Activated CD8-positive, alpha-beta memory T cell treated with anti-CD3 and anti-CD28 coated beads for 1 hour (primary cell): ENCODE measurements at places on chromosomes 2 and 18.

- no peak for DNase-seq
Measured at GRCh38 chr18:36392164-36392978, 94.9 kb downstream of the FHOD3 start.

GRCh38 chr2:134567666-134568065 is 151.1 kb downstream of the TMEM163 start:
- DNase-seq = no peak

GRCh38 chr18:7071600-7071999 is 46.0 kb downstream of the LAMA1 start:
- no peak for DNase-seq

- DNase-seq = no peak
Measured at GRCh38 chr18:1526991-1527390, 622.3 kb downstream of the ADCYAP1 start.

DNA sequence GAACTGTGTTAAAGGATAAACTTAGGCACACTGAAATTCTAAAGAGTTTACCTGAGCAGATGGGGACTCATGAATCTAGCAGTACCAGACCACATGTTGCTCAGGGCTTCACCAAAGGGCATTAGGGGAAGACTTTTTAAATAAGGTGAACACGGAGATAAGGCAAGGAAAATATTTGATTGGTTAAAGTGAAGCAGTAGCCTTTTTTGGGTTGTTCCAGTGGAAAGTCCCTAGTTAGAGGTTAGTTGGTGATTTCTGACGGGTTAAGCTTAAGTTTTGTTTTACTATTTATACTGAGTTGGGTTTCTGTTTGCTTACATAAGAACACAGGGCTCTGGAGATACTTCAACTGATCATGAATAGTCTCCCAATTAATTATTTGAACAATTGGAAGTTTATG is 722.5 kb downstream of the SOCS6 start:
- no peak for DNase-seq

DNA sequence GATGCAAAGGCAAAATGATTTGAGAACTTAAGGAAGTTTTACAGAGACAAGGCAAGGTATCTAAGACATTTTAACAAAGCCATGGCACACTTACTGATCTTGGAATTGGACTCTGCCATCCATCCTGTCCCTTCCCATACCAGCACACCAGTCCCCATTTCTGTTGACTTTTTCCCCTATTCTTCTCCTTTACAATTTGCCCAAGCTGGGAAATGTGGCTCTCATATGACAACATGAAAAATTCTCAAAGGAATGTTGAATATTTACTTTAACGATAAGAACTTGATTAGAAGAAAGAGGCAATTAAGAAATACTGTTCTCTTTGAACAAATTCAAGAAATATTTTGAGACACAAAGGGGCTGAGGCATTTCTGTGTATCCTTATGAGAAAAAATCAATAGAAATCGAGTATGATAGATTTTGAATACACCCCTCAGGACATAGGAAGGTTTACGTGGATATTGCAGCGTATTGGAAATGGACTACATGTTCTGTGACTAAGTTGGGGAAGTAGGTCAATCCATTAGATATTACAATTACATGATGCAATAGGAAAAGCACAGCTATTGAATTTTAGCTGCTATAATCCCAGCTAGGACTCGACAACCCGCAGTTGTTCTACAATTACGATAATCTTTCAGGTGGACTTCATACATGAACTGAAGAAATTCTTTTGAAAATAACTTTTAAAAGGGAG is 201.6 kb downstream of the TRIB2 start:
- DNase-seq = no peak

DNA sequence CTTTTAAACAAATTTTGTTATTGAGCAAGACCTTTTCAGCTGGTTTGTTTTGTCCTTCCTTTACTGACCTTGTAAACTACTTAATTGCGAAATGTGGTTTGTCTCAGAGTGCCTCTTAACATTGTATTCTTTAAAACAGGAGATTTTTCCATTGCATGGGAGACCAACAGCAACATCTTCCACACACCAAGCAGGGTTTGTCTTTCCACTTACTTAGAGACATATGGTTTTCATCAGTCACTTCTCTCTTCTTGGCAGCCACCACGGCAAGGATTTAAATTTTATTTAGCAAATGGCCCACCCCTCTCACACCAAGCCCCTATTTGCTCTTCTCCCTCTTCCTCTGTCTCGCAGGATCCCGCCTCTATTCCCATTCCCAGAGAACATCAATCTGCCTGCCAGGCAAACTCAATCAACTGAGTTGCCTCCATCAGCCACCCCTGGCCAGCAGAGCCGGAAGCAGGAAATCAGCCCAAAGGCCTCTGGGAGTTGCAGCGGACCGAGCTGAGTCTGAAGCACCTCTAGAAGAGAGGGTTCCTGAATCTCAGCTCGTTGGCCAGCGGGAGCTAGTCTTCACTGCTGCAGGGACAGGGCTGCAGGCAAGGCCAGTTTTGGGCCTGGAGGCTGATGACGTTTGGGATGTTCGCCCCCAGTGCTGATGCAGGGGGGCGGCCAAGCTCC is 11.3 kb upstream of the CIB4 start:
- no peak for DNase-seq

GRCh38 chr2:28906376-28906775 is 11.9 kb downstream of the WDR43 start:
- no peak for DNase-seq

- no peak for DNase-seq
Measured at GRCh38 chr2:33115196-33115595, 168.4 kb downstream of the LTBP1 start.

DNA sequence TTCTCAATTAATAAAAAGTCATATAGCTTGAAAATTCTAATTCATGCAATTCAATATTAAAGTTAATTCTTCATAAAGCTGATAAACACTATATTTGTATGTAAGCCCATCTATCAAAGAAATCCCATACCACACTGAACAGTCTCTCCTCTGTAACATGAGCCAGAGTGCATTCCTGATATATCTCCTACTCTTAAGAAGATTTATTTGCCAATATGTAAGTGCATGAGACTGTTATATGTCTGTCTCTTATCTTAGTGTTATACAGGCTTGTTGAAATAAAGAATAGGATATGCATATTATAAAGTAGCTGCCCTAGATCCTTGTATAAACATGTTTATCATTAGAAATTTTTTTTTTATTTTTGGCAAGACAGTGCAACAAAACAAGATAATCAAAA is 40.4 kb upstream of the TTC32 start:
- no peak for DNase-seq

- no peak for DNase-seq
Measured at GRCh38 chr2:235382179-235382578, 111.7 kb upstream of the AGAP1 start.

DNA sequence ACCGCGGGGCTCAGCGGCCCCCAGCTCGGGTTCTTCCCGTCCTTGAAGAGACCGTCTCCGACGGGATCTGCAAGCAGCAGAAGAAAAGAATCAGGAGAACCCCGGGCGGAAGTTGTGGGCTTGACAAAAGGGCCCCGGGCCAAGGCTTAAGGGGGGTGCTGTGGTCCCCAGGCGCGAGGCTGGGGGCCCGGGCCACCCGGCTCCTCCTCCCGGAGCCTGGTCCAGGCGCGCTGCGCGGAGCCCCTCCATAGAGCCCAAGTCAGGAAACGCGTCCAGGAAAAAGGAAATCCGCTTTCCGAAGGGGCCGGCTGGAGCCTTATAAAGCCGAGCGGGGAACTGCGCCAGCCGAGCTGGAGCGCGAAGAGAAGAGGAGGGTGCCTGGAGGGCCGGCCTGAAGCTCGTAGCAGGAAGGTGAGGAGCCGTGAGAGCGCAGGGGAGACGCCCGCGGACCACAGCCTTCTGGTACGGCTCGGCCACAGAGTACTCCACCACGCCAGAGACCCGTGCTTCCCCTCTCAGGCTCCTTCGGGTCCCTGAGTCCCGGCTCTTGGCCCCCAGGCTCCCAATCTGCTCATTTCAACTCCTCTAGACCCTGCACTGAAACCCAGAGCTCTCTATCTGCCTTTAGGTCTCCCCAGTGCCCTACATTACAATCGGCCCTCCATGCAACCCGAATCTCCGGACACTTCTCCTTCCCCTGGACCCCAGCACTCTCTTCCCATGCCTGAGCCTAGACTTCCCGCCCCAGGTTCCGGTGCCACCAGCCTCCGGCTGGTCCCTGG is 554 bp downstream of the FEV start:
- no peak for DNase-seq

DNA sequence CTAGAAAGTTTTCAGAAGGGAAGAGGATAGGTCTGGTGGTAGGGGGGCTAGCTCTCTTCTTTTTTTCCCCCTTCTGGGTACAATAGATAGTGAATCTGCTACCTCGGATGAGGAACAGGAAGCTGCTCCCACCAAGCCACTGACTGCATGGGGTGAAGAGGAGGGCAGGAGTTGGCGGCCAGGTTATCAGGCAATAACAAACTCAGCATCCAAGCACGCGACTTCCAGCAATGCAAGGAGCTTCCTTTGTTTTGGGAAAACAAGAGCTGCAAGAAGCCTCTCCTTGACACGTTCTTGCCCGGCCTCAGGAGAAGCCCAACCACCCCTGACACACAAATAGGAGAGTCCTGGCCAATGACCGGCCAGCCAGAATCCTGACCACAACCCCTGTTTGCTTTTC is 32.2 kb downstream of the NHEJ1 start:
- no peak for DNase-seq

DNA sequence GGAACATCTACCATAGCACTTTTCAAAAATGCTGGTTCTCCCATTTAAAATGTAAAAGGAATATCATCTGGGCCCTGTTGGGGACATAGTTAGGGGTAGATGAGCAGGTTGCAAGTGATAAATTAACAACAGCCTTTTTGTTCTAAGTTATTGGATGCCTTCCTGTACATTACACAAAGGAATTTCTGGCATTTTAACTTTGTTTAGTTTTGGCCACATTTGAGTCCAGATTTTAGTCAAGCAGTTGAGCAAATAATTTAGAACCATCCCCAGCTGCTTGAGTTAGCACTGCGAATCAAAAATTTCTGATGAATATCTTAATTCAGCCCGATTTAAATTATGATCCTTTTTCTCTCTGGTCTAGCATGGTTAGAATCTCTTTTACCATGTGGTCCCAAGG is 124.4 kb downstream of the TTC27 start:
- no peak for DNase-seq

DNA sequence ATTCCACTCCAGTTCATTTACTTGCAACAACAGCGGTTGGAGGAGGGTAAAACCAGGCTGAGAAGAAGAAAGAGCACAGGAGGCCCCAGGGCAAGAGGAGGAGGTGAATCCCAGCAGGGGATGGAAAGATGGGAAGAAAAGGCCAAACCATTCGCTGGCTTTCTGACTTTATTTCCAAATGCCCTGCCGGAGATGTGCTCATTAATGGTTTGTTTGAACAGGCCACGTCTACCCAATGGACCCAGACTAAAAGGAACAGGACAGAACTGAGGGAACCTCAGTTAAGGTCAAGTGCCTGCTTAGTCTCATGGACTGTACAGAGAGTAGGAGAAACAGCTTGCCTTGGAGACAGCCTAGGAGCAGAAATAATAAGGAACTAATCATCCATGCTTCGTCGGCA is 121.6 kb upstream of the NDUFV2 start:
- DNase-seq = no peak

- DNase-seq = no peak
Measured at GRCh38 chr2:58865436-58865835, 624.3 kb upstream of the FANCL start.

GRCh38 chr2:102304711-102305611 is 6.4 kb upstream of the IL1RL1 start:
- DNase-seq = no peak

- DNase-seq = no peak
Measured at GRCh38 chr2:46351098-46351749, 54.0 kb downstream of the EPAS1 start.

GRCh38 chr18:46916551-46917107 is 678 bp downstream of the PIAS2 start:
- DNase-seq = peak; percentile 7

- DNase-seq = no peak
Measured at GRCh38 chr18:75409806-75410205, 17.7 kb downstream of the SMIM21 start.

DNA sequence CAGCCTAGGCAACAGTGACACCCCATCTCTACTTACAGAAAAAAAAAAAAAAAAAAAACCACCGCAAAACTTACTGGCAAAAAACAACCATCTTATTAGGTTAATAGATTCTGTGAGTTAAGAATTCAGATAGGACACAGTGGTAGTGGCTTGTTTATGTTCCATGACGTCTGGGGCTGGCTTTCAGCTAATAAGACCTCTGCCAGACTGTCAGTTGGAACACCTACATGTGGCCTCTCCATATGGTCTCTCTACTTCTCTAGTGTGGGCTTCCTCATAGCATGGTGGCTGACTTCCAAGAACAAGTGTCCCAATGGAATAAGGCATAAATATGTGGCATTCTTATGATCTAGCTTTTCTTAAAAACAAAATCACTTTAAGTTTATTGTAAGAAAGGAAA is 94.0 kb upstream of the OTX1 start:
- DNase-seq = no peak

GRCh38 chr18:39599251-39599650 is 2033.7 kb upstream of the CELF4 start:
- no peak for DNase-seq

DNA sequence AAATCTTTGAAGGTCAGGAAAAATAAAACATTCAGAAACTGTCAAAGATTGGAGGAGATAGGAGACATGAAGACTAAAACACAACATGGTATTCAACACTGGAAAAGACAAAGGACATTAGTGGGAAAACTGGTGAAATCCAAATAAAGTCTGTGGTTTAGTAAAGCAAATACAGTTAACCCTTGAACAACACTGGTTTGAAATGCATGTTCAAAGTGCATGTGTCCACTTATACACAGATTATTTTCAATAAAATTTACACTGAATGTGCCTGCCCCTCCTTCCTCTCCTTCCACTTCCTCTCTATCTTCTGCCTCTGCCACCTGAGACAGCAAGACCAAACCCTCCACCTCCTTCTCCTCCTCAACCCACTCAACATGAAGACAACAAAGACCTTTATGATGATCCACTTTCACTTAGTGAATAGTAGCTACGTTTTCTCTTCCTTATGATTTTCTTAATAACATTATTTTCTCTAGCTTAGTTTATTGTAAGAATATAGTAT is 14.5 kb downstream of the OLA1 start:
- no peak for DNase-seq

DNA sequence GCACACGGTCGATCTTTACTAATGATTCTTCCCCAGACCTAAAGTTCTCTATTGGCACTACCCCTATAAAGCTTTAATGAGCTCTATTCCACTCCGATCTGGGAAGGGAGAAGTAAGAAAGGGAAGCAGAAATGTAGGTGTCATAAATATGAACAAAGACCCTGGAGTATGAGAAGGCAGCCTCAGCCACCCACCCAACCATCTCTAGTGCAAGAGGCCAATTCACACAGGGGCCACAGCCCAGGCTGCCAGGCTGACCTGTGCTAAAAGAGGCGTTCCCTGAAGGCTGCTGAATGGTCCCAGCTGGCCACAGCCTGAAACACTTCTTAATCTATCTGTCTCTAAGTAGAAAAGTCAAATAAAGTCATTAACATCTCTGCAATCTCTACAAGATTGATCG is 60.1 kb upstream of the ACTR3 start:
- no peak for DNase-seq

DNA sequence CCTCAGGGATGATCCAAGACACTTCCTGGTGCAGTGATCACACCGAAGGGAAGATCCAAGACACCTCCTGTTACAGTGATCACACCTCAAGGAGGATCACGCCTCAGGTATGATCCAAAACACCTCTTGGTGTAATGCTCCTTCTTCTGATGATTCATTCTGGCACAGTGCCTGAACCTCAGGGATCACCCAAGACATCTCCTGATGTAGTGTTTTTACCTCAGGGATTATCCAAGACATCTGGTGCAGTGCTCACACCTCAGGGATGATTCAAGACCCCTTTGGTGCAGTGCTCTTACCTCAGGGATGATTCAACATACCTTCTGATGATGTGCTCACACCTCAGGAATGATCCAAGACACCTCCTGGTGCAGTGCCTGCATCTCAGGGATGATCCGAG is 124.4 kb downstream of the ASB1 start:
- DNase-seq = no peak
